ENCODE measurements at places on chromosomes 6 and 20. TPM values are rescaled to one million over a fixed set of nuclear protein-coding genes. Genes with fewer than 3 reads are reported as not detected.
A peak's percentile ranks its signal among the peaks of the same experiment; 100 is the strongest.

DNA sequence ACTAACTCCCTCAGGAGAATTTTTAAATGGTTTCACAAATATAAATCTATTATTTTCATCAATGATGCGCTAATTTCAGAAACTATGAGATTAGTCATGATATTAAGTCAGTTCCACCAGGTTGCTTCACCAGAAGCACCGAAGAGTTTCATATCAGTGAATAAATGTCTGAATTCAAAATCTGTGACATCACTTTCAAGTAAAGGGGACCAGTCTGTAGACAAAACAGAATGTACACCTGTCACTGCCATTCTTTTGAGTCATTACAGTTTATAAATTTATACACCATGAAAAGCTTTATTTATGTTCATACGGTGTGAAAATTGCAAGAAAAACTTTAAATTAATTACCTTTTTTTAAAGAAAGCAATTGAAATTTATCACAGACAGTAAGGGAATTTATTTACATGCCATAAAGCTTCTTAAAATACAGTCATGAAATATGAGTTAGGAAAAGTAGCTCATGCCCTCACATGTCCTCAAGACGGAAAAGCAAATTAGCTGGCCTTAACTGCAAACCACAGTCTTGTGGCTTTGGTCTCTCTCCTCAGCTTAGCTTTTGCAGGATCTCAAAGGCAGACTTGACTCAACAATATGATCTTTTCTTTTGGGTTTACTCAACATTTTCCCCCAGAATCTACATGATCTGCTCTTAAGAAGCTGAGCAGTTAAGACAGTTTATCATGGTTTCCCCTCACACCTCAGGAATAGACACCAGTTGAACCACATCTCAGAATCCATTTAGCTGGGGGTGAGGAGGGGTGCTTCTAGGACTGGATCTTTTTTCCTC, 177.7 kb upstream of the MCHR2 start:
- no peaks in the 10 kb centered on the region for H3K36me3 ChIP-seq
- H3K27me3 ChIP-seq: no peaks in the 10 kb centered on the region
- no peak for DNase-seq
- no peaks in the 10 kb centered on the region for H3K4me1 ChIP-seq
- no peak overlapping the region for H3K27ac ChIP-seq

GRCh38 chr6:152091201-152091600, 283.7 kb downstream of the ESR1 start:
- no peak for DNase-seq
- H3K4me1 ChIP-seq: no peaks in the 10 kb centered on the region
- no peaks in the 10 kb centered on the region for H3K27me3 ChIP-seq
- no peak overlapping the region for H3K27ac ChIP-seq
- no peaks in the 10 kb centered on the region for H3K36me3 ChIP-seq
- H3K4me3 ChIP-seq: no peak overlapping the region

GRCh38 chr6:11428371-11428770, 109.2 kb upstream of the TMEM170B start:
- no peak overlapping the region for H3K4me3 ChIP-seq
- H3K27me3 ChIP-seq: no peaks in the 10 kb centered on the region
- H3K27ac ChIP-seq: peak overlapping the region; percentile 42

DNA sequence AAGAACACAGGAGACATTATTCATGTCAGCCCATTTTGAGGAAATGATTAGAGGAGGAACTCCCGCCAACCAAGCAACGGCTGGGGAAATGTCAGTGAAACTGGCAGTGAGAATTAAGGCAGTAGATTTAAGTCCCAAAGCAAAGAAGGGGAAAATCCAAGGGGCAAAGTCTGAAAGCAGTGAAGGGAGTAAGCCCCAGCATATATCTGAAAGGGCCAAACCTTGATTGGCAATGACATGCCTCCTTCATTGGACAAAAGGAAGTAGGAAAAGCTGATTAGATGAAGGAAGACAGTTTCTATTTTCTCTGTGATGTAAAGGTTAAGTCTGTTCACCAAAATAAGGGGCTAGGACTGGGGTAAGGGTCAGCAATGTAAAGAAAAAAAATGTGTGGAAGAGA, 190.3 kb downstream of the RNF144B start:
- H3K27ac ChIP-seq: no peak overlapping the region
- no peak for DNase-seq
- H3K36me3 ChIP-seq: no peaks in the 10 kb centered on the region
- H3K27me3 ChIP-seq: no peaks in the 10 kb centered on the region
- H3K4me3 ChIP-seq: no peak overlapping the region

DNA sequence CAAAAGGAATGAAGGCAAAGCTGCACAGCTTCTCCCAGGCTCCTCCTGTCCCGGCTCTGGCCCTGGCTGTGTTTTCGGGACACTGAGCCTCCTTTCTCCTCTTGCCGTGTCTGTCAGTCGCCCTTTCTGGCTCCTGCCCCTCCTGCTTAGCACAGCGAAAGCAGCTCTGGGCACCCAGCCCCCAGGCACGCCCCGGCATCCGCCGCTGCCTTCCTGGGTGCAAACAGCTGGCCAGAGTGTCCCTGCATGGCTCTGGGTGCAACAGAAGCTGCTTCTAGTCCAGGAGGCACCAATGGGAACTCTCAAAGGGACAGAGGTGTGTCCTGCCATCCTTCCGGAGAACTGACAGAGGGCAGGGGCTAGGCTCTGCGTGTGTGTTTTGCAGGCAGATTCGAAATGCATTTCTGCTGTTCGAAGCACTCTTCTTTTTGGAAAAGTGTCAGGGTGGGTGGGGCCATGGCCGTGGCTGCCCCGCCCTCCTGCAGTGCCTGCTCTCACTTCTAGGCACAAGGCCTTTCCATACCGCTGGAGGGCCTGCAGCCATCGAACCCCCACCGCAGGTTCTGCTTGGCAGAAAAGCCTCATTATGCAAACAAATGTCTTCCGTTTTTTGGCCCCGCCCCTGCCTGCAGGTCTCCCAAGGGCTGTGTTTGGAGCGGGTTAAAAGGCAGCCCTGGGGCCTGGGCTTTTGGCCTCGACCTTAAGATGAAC, 15.5 kb downstream of the COL9A3 start:
- no peak for DNase-seq
- no peaks in the 10 kb centered on the region for H3K27me3 ChIP-seq
- H3K4me1 ChIP-seq: peaks cover 17% of the 10 kb centered on the region
- H3K4me3 ChIP-seq: peak overlapping the region; percentile 3

EEF1A2 gene
- not detected for total RNA-seq

WFDC5 gene
- not detected for total RNA-seq

BPIFA1 gene
- total RNA-seq: not detected

CRISP3 gene
- not detected for total RNA-seq

LIN28B gene
- total RNA-seq: not detected

Measured in tibial nerve (tissue), 4 donors.